ENCODE measurements at places on chromosomes 13 and 19.

GRCh38 chr13:107753291-107753690, 462.0 kb downstream of the LIG4 start:
- DNase-seq = no peak

- peak; percentile 60 for DNase-seq
Measured at GRCh38 chr19:51398096-51398704, 7.8 kb upstream of the C19orf84 start.

GRCh38 chr13:69980799-69981198, 126.8 kb upstream of the ATXN8OS start:
- DNase-seq = no peak

GRCh38 chr13:110232756-110233155, 74.2 kb downstream of the COL4A1 start:
- peak; percentile 87 for DNase-seq

DNA sequence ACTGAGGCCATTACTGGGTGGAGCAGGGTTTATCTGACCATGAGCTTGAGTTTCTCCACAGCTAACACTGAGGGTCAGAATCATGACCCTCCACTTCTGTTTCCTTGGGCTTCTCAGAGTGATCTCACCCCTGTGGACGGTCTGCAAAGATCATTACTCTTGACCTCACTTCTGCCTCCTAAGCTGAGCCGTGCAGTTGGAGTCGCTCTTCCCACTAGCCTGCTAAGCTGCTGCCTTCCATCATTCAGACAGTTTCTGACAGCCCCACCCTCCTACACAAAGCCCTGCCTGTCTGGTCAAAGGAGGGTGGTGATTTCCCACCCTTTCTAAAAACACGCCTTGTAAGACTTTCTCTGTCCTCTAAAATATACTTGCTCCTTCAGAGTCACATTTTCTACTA, 9.3 kb upstream of the FRY start:
- no peak for DNase-seq

- peak; percentile 32 for DNase-seq
Measured at GRCh38 chr19:12000152-12000981, 35.1 kb downstream of the ZNF433 start.

GRCh38 chr13:113774177-113775107, 15.4 kb downstream of the TMEM255B start:
- DNase-seq = peak; percentile 65

GRCh38 chr13:94390881-94391280, 88.6 kb downstream of the DCT start:
- DNase-seq = no peak

DNA sequence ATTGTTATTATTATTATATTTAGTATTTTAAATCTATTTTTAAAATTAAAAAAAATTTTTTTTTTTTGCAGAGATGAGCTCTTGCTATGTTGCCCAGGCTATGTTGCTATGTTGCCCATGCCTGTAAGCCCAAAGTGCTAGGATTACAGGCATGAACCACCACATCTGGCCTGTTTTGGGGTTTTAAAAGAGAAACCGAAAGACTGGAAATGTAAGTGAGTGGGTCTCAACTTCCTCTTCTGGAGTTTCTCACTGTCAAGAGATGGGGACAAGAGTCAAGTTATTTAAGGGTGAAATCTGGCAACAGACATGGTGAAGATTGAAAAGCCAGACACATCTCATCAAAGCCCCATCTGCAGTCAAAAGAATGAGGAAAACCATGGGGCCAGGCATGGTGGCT, 4.2 kb upstream of the OR7G3 start:
- no peak for DNase-seq

DNA sequence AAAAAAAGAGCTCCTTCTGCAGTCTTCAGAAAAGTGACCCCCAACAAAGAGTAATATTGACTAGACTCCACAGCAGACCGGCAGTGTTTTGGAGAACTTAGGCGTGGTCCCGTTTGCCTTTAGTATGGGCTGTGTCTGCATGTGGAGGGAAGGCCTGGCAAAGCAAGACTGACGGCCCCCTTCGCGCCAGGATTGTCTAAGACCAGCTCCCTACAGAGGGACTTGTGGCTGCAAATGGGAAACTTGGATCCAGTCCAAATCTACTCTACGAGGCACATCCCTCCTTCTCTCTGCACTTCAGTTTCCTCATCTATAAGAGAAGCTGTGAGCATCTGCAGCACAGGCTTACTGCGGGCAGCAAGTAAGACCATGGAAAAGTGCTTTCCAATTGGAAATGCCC, 350.0 kb downstream of the ZNF536 start:
- DNase-seq = no peak

DNA sequence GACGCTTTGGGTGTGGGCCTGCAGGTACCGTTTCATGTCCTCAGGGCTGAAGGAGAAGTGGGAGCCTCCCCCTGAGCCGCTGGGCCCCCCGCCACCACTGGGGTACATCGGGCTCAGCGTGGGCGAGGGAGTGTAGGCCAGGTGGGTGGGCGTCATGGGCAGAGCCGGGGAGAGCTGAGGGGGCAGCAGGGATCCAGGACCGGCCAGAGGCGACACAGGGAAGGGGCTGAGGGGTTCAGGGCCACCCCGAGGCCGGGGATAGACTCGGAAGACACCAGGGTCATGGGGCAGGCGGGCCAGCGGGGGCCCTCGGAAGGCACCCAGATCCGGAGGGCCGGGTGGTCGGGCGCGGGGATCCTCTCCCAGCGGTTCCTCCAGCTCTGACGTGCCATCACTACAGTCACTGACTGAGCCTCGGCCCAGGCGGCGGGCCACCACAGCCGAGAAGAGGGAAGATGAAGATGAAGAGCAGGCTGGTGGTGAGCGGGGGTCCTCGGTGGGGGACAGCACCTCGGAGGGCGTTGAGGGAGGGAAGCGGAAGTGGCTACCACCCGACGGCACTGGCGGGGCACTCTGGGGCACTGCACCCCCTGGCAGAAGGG, 5.7 kb downstream of the ERF start:
- no peak for DNase-seq

DNA sequence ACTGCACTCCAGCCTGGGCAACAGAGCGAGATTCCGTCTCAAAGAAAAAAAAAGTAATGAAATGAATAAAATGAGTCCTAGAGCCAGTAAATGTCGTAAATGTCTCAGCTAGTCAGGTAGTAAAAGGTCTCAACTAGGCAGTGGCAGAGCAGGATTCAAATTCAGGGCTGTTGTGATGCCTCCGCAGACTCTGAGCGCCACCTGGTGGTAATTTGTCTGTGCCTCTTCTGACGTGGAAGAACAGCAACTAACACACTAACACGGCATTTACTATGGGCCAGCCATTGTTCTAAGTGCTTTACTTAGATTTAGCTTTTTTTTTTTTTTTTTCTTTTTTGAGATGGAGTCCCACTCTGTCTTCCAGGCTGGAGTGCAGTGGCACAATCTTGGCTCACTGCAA, 30.2 kb downstream of the CYP2F1 start:
- peak; percentile 76 for DNase-seq

GRCh38 chr19:39248806-39249205, at the start of gene IFNL4:
Gene IFNL4 (minus strand): TSS chr19:39248856.
- DNase-seq = no peak

GRCh38 chr19:3075605-3076431, 13.5 kb upstream of the TLE5 start:
- DNase-seq = peak; percentile 48

GRCh38 chr13:33828431-33829129, 10.6 kb downstream of the RFC3 start:
- DNase-seq = no peak

GRCh38 chr19:10568062-10568825, 535 bp downstream of the CDKN2D start:
- DNase-seq = peak; percentile 37

- no peak for DNase-seq
Measured at GRCh38 chr13:33849211-33849610, 31.3 kb downstream of the RFC3 start.

- DNase-seq = no peak
Measured at GRCh38 chr13:78029901-78030300, 111.3 kb upstream of the EDNRB start.

DNA sequence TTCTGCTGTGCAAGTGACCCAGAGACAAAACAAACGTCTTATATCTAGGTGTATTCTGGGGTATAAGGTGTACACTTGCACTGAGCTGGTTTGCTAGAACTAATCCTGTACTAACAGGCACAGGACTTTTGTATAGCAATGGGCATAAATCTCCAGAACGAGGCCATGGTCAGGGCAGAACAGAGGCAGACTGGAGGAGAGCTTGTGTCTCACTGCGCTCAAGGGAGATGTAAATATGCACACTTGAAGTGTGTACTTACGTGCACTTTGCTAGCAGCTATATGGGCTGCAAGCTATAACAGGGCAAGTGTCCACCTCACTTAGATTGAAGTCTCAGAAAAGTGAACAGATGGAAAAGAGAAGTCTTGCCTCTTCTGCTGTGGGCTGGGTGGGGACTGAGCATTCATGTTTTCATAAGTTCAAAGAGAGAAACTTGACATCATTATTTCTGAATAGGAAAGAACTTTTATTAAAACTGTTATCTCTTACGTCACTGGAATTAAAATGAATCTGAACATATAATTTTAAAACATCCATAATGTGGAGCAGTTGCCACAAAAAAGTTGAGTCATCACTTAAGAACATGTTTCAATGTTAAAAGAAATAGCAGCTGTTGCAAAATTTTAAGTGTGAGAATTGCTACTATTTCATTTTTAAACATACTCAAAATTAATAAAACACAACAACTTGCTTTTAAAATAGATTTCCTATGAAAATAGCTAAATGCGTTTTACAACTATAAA, 888.3 kb downstream of the PCDH9 start:
- DNase-seq = no peak

- DNase-seq = peak; percentile 76
Measured at GRCh38 chr19:38729653-38730469, 14.4 kb downstream of the CAPN12 start.

DNA sequence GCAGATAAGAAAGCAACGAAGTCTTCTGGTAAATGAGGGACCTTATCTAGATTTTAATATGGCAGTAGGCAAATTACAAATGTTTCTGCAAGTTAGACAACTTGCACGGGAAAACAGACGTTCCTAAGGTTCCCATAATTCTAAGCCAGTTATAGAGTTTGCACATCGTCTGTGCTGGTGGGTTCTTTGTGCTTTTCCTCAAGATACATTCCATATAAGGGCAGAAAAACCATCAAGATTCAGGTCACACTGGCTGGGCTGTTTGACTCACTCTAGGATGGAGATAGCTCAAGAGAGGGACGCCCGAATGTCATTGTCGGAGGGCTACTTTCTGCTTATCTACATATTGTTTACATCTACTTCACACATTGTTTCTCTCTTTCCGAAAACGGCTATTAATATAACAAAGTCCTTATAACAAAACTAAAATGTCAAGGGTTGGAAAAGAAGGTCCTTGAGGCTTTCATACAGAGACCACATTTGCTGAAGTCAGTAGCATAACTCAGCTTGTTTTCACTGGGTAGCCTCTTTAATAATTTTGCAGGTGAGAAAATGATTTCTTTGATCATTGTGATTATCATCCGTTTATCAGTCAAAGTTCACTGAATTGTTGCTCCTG, 44.4 kb downstream of the SOX1 start:
- DNase-seq = no peak

GRCh38 chr19:19062454-19063182, 1.2 kb upstream of the SLC25A42 start:
- peak; percentile 80 for DNase-seq

DNA sequence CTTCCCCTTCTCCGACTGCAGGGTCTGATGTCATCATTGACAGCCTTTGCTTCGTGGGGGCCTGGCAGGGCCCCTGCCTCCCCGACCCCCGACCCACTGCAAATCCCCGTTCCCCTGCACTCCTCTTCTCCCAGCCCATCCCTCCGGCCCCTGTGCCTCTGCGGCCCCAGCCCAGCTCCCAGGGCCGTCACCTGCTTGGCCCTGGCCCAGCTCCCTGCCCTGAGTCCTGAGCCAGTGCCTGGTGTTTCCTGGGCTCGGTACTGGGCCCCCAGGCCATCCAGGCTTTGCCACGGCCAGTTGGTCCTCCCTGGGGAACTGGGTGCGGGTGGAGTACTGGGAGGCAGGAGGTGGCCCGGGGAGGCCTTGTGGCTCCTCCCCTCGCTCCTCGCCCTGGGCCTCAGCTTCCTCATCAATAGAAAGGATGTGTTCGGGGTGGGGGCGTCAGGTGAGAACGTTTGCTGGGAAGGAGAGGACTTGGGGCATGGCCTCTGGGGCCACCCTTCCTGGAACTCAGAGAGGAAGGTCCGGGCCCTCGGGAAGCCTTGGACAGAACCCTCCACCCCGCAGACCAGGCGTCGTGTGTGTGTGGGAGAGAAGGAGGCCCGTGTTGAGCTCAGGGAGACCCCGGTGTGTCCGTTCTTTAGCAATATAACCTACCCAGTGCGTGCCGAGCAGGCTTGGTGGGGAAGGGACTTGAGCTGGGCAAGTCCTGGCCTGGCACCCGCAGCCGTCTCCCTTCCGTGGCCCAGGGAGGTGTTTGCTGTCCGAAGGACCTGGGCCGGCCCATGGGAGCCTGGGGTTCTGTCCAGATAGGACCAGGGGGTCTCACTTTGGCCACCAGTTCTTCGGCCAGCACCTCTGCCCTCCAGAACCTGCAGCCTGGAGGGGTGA, 15.9 kb upstream of the CELF5 start:
- no peak for DNase-seq

DNA sequence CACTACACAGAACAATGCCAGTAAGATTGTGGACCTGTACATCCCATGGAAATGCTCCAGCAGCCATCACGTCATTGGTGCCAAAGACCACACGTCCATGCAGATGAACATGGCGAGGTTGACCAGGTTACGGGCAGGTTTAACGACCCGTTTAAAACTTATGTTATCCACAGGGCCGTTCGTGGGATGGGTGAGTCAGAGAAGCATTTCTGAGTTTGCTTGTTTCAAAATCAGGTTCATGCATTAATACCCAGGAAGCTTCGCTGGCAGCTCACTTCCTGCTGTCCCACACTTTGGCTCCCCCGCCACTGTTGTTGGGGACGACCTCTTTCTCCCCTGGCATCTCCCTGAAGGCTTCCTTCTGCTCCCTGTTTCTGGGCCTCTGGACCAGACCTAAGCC, 194.1 kb downstream of the USP12 start:
- peak; percentile 58 for DNase-seq

GRCh38 chr13:107650081-107650701, 565.1 kb downstream of the LIG4 start:
- DNase-seq = peak; percentile 21

- DNase-seq = peak; percentile 51
Measured at GRCh38 chr13:92843549-92843948, 383.1 kb upstream of the GPC6 start.

- DNase-seq = no peak
Measured at GRCh38 chr13:79070343-79070974, 335.6 kb downstream of the RBM26 start.

DNA sequence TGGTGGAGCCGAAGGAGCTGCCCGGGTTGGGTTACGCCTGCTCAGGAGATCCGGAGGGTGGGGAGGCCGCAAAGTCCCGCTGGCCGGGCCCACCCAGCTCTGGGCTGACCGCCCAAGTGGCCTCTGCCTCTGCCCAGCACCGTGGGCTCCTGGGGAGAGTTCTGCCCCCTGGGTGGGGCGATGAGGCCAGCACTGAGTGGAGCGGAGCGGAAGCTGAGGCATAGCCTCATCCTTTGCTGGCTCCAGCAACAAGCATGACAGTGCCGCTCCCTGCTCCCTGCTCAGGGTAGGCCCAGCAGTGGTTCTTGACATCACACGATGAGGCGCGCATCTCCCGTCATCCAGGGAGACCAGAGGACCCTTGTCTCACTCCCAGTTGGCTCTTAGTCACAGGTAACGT, 22.5 kb downstream of the CCDC8 start:
- no peak for DNase-seq

All from ELR (cell line).